IMR-90 (cell line): ENCODE measurements at places on chromosomes 13 and 19. TPM values are rescaled to one million over a fixed set of nuclear protein-coding genes. Genes with fewer than 3 reads are reported as not detected.
A peak's percentile ranks its signal among the peaks of the same experiment; 100 is the strongest.

The GFY gene
- not detected in 2 replicates for total RNA-seq

- H3K36me3 ChIP-seq = no peaks in the 10 kb centered on the region
- no peak overlapping the region for H3K27ac ChIP-seq
- DNase-seq = no peak
Observed at GRCh38 chr19:13600091-13600490, 93.8 kb upstream of the CACNA1A start.

The GPR180 gene
- 10.8 and 14.2 TPM in 2 replicates for total RNA-seq

The APC2 gene
- 0.28 and 0.36 TPM in 2 replicates for total RNA-seq

DNA sequence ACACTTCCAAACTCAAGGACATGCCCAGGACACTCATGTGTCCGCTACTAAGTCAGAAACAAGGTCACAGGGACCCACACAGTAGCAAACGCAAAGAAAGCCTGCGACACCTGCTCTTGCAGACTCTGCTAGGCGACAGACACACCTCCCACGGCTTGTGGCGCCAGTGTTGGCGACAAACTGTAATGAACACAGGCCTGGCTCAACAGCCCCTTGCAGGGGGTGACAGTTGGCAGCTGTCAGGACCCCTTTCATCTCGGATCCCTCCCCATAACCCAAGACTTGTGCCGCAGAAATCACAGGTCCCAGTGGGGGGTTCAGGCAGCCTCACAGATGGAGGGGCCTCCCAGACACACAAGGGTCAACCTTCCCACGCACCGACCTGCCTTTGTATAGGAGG is 364 bp downstream of the CKM start:
- H3K27ac ChIP-seq = no peak overlapping the region
- DNase-seq = no peak
- H3K4me1 ChIP-seq = no peaks in the 10 kb centered on the region; the same call in 1 of the 2 replicates
- no peak overlapping the region for H3K4me3 ChIP-seq
- no peaks in the 10 kb centered on the region for H3K36me3 ChIP-seq
- peaks cover 26% of the 10 kb centered on the region for H3K27me3 ChIP-seq

DNA sequence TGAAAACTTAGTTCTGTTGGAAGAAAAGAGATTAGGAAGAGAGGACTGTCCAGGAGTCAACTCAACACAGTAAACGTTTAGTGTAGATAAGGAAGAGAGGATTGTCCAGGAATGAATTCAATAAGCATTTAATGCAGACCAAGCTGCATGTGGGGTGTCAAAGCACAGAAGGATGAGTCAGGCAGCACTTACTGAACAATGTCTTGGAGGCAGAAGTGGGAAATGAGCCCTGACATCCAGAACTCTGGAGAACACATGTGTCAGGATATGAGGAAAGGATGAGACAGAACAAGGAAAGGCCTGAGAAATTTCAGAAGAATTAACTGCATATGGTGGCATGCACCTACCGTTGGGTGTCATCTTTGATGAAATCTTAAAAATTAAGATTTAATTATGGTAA is 429.2 kb upstream of the HTR2A start:
- no peaks in the 10 kb centered on the region for H3K4me1 ChIP-seq
- H3K4me3 ChIP-seq = no peak overlapping the region
- H3K27ac ChIP-seq = no peak overlapping the region

DNA sequence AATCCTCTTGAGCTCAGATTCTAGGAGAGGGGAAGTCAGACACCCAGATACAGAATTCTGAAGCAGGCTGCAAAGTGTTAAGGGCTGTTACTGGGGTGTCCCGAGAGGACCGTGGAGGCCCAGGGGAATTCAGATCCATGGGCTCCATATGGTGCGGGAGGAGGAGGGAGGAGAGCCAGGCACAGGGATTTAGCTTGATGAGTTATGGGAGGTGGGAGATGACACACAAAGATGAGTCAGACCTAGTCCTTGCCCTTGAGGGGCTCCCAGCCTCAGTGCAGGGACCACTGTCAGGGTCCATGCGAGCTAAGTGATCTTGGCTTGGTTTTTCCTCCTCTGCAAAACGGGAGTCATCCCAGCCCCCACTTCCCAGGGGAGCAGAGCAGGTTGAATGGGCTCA is 14.4 kb upstream of the GIPR start:
- no peak overlapping the region for H3K4me3 ChIP-seq
- no peaks in the 10 kb centered on the region for H3K4me1 ChIP-seq
- H3K27me3 ChIP-seq = peaks cover 7% of the 10 kb centered on the region
- H3K36me3 ChIP-seq = no peaks in the 10 kb centered on the region
- DNase-seq = no peak
- H3K27ac ChIP-seq = no peak overlapping the region

DNA sequence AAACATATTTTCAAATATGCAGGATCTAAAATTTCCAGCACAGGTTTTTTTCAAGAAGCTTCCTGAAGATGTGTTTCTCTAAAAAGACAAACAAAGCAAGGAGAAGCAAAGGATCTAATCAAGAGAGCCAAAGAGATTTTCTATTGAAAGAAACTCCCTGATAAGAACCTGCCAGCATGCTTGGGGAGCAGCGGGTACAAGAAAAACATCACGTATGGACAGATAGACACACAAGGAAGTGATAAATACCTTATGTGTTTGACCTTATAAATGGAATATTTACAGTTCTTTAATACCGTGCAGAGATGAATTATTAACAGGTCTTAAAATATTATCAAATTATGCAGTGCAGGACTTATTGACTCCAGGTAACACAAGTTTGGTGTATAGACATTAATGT is 562.1 kb downstream of the DACH1 start:
- H3K4me3 ChIP-seq = no peak overlapping the region
- DNase-seq = no peak
- H3K36me3 ChIP-seq = no peaks in the 10 kb centered on the region
- H3K27me3 ChIP-seq = no peaks in the 10 kb centered on the region

The KLK15 gene
- not detected in 2 replicates for total RNA-seq

- no peaks in the 10 kb centered on the region for H3K27me3 ChIP-seq
- H3K27ac ChIP-seq = peak overlapping the region; percentile 98
- peaks cover 18% of the 10 kb centered on the region for H3K4me1 ChIP-seq
- H3K36me3 ChIP-seq = no peaks in the 10 kb centered on the region
- H3K4me3 ChIP-seq = no peak overlapping the region
Observed at GRCh38 chr13:97878431-97879375, 74.8 kb upstream of the IPO5 start.

The SLC25A23 gene
- 7.0 and 7.8 TPM in 2 replicates for total RNA-seq

DNA sequence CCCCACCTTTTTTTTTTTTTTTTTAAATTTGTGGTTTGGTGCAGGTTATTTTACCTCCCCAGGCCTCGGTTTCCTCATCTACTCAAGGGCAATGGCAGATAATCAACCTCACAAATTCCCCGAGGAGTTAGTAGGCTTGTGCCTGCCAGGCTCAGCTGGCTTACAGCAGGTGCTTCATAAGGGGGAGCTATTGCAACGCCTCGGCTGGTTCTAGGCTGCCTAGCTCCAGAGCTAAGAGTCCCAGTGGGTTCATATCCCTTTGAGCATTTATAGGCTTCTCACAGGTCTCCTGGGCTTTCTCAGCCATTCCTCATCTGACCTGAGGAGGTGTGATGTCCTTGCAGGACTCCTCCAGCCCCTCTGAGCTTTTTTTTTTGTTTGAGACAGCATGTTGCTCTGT is 10.6 kb downstream of the BCKDHA start:
- peaks cover 4% of the 10 kb centered on the region for H3K4me1 ChIP-seq
- no peak overlapping the region for H3K4me3 ChIP-seq

DNA sequence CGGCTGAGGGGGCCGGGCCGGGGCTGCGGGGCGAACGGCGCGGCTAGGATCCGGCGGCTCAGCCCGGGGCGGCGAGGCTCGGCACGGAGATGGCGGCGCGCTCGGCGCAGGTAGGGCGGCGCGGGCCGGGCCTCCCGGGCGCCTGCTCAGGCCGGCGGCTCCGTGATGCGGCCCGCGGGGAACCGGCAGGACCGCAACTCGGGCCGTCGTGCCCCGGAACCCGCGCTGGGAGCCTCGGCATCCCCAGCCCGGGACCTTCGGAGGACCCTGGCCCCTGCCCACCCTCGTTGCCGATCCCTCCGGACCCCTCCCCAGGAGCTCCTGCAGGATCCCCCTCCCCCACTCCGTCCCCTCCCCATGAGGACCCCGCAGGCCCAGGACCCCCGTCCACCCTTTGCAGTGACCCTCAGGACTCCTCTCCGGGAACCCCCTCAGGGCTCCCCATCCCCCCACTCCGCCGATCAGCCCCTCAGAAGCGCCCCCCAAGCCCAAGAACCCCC is 304 bp downstream of the EVI5L start:
- H3K4me3 ChIP-seq = peak overlapping the region; percentile 63
- H3K27ac ChIP-seq = peak overlapping the region; percentile 5; the same call in 1 of the 2 replicates
- H3K36me3 ChIP-seq = no peaks in the 10 kb centered on the region
- H3K4me1 ChIP-seq = peaks cover 14% of the 10 kb centered on the region; the same call in 1 of the 2 replicates
- H3K27me3 ChIP-seq = 0 out of 2 replicates have a peak, but pooled peaks cover 2% of the 10 kb centered on the region
- DNase-seq = no peak

DNA sequence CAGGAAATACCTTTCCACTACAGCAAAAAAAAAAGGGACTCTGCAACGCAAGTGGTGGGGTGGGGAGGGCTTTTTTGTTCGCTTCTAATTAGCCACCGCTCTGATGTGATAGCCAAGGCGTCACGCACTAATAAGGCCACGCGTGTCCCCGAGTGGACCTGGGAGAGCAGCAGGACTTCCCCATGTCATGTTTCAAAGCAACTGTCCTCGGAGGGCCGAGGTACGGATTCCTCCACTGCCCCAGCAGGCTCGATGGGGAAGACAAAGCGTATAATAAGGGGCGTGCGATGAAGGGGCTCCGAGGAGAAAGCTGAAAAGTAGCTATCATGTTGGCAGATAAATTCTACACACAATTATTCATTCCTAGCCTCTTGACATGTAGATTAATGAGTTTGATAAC is 179.7 kb upstream of the ZNF507 start:
- no peak for DNase-seq
- no peak overlapping the region for H3K4me3 ChIP-seq
- no peaks in the 10 kb centered on the region for H3K27me3 ChIP-seq
- H3K36me3 ChIP-seq = no peaks in the 10 kb centered on the region
- H3K27ac ChIP-seq = no peak overlapping the region

DNA sequence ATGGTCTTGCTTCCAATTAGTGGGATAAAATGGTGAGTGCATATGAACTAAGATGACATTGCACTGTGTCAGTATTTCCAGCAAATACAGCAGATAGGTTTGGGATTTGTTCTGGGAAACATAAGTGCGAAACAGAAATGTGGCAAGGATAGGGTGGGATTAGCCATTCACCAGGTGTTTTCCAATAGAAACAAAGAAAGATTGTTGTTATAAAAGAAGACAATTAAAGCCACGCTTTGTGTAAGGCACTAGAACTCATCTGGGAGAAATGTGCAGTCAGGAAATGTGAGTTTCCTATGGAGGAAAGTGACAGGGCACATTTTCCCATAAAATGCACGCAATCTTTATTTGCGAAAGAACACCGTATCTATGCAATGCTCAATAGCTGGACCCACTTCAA is 1547.8 kb downstream of the EFNB2 start:
- H3K4me1 ChIP-seq = no peaks in the 10 kb centered on the region
- H3K27me3 ChIP-seq = no peaks in the 10 kb centered on the region
- no peak overlapping the region for H3K27ac ChIP-seq
- no peak for DNase-seq

The REXO1 gene
- 1.4 and 2.5 TPM in 2 replicates for total RNA-seq

DNA sequence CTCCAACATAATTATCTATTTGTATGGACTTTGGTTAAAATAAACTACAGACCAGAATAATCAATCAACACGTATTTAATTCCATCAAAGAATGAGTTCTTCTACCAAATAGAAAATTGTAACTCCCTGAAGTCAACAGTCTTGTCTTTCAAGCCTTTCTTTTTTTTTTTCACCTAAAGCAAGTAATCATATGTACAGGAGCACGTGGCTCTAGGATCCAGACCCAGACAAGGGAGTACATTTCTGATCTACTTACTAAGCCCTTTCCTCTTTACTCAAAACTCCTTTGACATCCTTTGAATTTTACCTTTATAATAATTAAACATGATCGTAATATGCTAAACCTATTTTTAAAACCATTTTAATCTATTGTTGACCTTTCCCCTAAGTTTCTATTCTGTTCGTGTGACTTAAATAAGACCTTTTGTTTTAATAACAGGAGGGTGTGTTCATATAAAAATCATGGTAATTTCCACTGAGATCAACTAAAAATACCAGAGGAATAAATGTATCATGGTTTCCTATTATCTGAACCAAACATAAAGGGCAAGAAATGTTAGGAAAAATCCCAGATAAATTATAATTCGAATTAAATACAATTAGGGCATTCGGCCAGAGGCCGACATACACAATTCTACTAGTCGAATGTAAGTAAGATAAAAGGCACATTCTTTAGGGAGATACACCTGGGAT is 1.7 kb downstream of the SLC7A1 start:
- H3K27ac ChIP-seq = no peak overlapping the region
- no peaks in the 10 kb centered on the region for H3K27me3 ChIP-seq
- no peaks in the 10 kb centered on the region for H3K36me3 ChIP-seq
- DNase-seq = no peak
- H3K4me1 ChIP-seq = peaks cover 24% of the 10 kb centered on the region

DNA sequence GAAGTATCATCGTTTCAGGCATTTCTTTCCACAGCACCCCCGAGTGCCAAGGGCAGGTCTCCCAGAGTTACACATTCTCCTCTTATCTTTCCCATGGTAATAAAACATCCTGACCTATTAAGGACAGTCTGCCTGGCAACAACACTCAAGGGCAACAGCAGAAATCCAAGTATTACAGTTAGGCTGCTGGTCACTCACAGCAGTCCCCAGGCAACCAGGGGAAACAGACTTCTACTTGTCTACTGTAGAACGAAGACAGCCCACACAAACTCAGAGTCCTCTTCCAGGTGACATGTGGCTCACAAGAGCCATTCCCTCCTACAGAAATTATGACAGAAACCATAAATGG is 24.3 kb downstream of the RCBTB1 start:
- H3K36me3 ChIP-seq = peaks cover 15% of the 10 kb centered on the region
- DNase-seq = no peak
- no peak overlapping the region for H3K4me3 ChIP-seq
- no peaks in the 10 kb centered on the region for H3K27me3 ChIP-seq
- peaks cover 7% of the 10 kb centered on the region for H3K4me1 ChIP-seq
- H3K27ac ChIP-seq = no peak overlapping the region; the same call in 1 of the 2 replicates

The FAM216B gene
- not detected in 2 replicates for total RNA-seq

DNA sequence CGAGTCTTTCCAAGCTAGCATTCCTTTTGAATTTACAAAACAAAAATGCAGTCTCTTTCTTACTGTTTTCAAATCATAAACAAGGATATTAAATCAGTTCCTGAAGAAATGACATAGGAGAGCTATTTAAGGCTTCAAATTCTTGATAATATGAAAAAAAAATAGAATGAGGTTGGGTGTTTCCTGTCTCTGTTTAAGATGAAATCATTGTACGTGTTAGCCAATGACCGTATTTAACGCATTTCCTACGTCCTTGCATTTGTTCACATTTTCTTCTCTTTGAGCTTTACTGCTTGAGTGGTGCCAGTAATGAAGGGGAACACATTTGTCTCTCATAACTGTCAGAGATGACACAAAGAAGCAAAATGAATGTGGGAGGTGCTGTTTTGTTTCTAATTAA is 821.3 kb downstream of the DIAPH3 start:
- no peak overlapping the region for H3K4me3 ChIP-seq
- H3K27me3 ChIP-seq = no peaks in the 10 kb centered on the region
- no peaks in the 10 kb centered on the region for H3K4me1 ChIP-seq
- H3K36me3 ChIP-seq = no peaks in the 10 kb centered on the region

GRCh38 chr19:38389101-38389925 is 816 bp downstream of the SPRED3 start:
- peaks cover 4% of the 10 kb centered on the region for H3K4me1 ChIP-seq
- H3K36me3 ChIP-seq = peaks cover 19% of the 10 kb centered on the region
- DNase-seq = peak; percentile 82
- peak overlapping the region; percentile 67 for H3K4me3 ChIP-seq
- H3K27me3 ChIP-seq = no peaks in the 10 kb centered on the region
